ENCODE measurements at places on chromosomes 3 and 15. TPM values are rescaled to one million over a fixed set of nuclear protein-coding genes. Genes with fewer than 3 reads are reported as not detected.

NUP210 gene
- 14.9 TPM for total RNA-seq

CLDN1 gene
- 40.3 TPM for total RNA-seq

GATA2 gene
- 1.1 TPM for total RNA-seq

IRAK2 gene
- 6.0 TPM for total RNA-seq

MME gene
- 0.60 TPM for total RNA-seq

GRCh38 chr3:11373654-11374053 is 101.5 kb downstream of the ATG7 start:
- no peak for ATAC-seq

DNA sequence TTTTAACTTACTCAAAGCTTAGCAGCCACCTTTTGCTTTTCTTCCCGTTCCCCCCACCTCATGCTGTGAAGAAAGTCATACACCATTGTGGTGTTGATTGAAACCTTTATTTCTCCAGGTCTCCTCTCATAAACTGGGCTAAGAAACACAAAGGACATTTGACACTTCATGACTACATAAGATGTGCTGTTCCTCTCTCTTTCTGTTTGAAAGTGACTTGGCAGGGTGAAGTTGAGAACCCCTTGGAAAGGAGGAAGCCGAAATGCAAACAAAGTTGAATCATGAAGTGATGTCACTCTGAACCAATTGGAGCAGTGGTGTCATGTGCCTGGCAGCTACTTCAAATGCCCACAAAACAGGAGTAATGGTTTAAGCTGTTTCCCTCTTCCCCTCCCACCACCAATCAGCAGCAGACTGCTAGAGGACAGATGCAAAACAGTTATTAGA is 174.7 kb downstream of the IGF1R start:
- peak; percentile 73 for ATAC-seq

DNA sequence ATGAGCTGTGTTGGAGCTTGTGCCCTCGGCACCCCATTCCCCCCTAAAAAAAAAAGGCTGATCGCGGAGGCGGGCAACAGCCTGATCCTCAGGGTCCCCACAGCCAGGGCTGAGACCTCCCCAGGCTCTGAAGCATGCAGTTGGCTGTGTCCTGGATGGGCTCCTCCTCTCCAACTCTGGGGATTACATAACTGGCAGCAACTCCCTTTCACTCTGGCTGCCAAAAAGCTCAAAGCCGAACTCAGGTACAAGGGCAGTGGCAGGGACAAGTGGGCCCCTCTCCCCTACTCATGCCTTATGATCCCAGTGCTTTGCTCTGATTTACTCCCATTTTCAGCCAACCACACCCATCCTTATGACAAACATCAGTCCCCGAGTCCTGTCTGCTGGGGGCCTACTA is 18.3 kb downstream of the TPRA1 start:
- no peak for ATAC-seq

- peak; percentile 48 for ATAC-seq
Measured at GRCh38 chr3:48432411-48433371, 2.8 kb upstream of the PLXNB1 start.

DNA sequence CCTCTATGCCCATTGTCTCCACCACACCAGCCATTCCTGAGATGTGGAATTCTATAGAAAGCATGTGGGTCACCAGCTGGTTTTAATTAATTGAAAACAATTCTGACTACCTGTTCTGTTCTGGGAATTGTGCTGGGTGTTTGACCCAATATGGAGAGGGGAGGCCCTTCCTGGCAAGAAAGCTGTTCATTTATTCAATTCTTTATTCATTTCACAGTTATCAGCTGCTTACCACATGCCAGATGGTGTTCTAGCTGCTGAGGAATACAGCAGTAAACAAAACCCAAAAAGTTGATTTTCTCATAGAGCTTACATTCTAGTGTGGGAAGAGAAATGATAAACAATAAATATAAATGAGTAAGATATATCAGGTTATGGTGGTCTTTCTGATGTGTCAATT is 296.1 kb upstream of the RASGRP1 start:
- ATAC-seq = no peak

GRCh38 chr3:190131329-190131728 is 10.6 kb upstream of the P3H2 start:
- ATAC-seq = peak; percentile 65

GRCh38 chr3:171351676-171352075 is 108.5 kb downstream of the TNIK start:
- peak; percentile 30 for ATAC-seq

- ATAC-seq = no peak
Measured at GRCh38 chr3:64848127-64848800, 160.5 kb upstream of the ADAMTS9 start.

GRCh38 chr3:88031642-88032077 is 27.1 kb downstream of the CGGBP1 start:
- ATAC-seq = peak; percentile 18

DNA sequence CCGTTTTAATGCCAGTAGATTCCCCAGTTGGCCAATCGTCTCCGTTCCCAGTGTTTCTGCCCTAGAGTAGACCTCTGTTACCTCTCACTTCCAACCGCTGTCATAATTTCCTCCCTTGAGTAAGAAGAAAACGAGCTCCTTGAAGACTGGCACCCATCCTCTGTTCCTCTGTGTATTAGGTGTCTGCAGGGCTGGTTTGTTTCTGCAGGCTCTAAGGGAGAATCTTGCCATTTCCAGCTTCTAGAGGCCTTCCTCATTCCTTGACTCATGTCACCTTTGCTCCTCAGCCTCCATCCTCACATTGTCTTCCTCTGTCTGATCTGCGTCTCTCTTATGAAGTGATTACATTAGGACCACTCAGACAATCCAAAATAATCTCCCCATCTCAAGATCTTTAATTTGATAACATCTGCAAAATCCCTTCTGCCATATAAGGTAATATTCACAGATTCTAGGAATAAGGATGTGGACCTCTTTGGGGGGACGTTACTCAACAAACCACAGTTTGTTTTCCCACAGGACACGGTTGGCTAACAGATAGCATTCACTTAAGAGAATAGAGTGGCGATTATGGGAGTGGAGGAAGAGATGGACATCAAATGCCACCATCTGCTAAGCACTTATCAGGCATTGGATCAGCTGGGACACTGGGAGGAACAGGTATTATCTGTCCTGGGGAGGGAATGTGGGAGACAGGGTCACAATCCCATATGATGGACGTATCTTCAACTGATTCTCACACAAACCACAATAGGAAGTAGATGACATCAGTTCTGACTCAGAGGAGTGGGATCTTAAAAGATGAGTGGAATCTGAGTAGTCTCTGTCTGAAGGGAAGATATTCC is 17.1 kb downstream of the ARHGAP31 start:
- no peak for ATAC-seq

All from esophagus mucosa (tissue), 1 donor.